ENCODE measurements at places on chromosomes 5 and 9. TPM values are rescaled to one million over a fixed set of nuclear protein-coding genes. Genes with fewer than 3 reads are reported as not detected.

Gene C9orf153
- total RNA-seq, result 0.21 TPM

Gene OMD
- total RNA-seq, result 2.3 TPM

Gene MRPL22
- 76.3 TPM for total RNA-seq

Gene KIF20A
- not detected for total RNA-seq

Gene PCDH1
- 61.4 TPM for total RNA-seq

Gene PRR7
- 1.3 TPM for total RNA-seq

Gene GFRA3
- 1.3 TPM for total RNA-seq

Gene TAF7
- 102 TPM for total RNA-seq

All from heart left ventricle (tissue), 16 donors.